ENCODE measurements at places on chromosomes 16 and 17.

- DNase-seq = no peak
These were observed 44.3 kb upstream of the CACNG5 start for GRCh38 chr17:66790501-66791061.

DNA sequence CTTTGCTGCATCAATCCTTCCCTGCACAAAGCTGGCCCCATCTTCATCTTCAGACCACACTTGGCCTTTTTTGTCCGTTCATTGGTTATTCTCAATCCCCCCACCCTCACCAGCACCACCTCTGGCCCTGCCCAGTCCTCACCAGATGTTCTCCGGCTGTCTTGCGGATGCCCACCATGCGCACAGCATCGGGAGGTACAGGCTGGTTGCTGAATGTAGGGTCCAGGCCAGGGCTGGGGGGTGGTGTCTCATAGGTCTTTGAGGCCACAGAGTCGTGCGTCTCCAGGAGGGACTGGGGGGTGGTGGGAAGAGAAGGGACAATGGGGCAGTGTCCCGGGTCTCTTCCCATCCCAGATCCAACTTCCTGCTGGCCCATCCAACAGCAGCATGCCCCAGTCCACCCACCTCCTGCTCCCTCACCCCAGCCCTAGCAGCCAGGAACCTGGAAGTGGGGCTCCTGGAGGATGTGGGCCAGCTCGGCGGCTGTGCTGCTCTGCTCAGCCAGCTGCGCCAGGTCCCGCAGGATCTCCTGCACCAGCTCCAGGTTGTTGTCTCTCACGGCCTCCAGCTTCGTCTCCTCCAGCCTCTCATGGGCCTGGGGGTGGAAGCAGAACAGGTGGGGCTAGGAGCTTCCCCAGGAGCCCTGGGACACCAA lies 24.4 kb downstream of the MPP2 start:
- no peak for DNase-seq

GRCh38 chr17:1096215-1096614 lies 83.6 kb downstream of the ABR start:
- no peak for DNase-seq

GRCh38 chr17:5870231-5870953 lies 199.8 kb upstream of the WSCD1 start:
- no peak for DNase-seq

DNA sequence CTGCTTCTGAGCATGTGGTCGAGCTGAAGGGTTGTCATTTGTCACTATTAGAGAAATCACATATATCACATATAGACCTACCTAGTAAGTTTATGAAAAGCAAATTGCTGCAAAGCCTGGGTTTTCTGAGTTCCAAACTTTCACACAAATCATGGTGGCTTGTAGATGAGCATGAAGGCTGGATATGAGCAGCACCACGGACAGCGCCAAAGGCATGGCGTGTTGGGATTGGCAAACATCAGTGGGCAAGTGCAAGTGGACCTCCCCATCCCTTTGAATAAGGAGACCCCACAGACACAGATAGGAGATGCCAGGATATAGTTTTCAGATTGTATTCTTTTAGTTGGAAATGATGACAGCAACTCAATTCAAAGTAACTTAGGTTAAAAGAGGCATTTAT lies 77.6 kb upstream of the CACNG3 start:
- DNase-seq = no peak

- DNase-seq = no peak
These were observed 154.4 kb upstream of the PIRT start for GRCh38 chr17:10992106-10992880.

GRCh38 chr17:38544839-38545209 lies 60.9 kb downstream of the SRCIN1 start:
- DNase-seq = no peak

GRCh38 chr17:9576521-9577372 lies at the start of gene CFAP52:
Gene CFAP52 (plus strand): TSS chr17:9576642. CDS start chr17:9576696, 54 bp downstream.
- no peak for DNase-seq

GRCh38 chr16:86255966-86256365 lies 254.4 kb upstream of the FOXF1 start:
- no peak for DNase-seq

DNA sequence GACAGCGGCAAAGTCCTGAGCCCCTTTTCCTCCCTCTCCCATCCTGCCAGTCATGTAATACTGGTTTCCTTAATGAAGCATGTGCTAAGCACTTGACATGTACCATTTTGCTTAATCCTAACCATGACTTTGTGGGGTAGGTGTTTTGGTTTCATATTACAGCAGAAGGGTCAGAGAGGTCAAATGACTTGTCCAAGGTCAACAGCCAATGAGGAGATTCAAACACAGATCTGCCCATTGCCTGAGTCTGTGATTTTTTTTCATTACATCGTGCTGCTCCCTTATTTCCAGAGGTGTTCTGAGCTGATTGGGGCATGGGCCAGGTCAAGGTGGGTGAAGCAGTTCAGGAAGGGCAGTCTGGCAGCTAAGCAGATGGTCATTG lies 17.6 kb upstream of the PHF12 start:
- no peak for DNase-seq

DNA sequence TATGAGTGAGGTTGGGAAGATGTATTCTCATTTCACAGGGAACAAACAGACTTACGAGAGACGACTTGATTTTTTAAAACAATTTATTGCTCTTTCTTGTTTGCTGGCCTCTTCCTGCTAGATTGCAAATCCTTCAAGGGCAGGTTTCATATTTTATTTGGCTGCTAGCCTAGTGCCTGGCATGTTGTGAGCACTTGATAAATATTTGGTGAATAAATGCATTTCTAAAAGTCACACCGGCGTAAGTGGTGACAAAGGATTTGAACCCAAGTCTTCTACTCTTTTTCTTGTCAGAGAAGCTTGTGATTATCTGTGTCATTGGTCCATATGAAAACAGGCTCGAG lies 1.4 kb downstream of the WWP2 start:
- DNase-seq = no peak

- no peak for DNase-seq
These were observed 3.0 kb downstream of the SOX15 start for GRCh38 chr17:7586673-7587419.

GRCh38 chr16:13858873-13859580 lies 60.9 kb upstream of the ERCC4 start:
- no peak for DNase-seq

GRCh38 chr17:1713878-1714426 lies 3.8 kb upstream of the TLCD2 start:
- no peak for DNase-seq

- DNase-seq = no peak
These were observed 49.0 kb downstream of the TRARG1 start for GRCh38 chr17:1328437-1328836.

DNA sequence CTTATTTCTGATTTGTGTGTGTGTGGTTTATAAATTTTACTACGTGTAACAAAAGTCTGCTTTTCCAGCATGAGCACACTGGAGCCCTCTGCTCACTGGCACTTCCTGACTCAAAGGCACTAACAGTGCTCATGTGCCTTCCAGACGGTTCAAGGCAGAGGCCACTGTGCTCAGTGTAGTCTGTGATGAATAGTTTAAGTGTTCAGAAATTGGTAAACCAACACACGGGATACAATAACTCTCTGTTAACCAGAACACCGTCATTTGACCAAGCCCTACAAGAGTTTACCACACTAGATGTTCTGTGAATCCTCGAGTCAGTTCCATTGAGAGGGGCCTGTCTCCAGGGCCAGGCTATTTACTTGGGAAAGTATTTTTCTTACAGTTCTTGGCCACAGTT lies 191.9 kb downstream of the MRTFB start:
- no peak for DNase-seq

- DNase-seq = no peak
These were observed 34.6 kb downstream of the ERN1 start for GRCh38 chr17:64095144-64095882.

GRCh38 chr17:27339836-27340550 lies 46.1 kb downstream of the WSB1 start:
- no peak for DNase-seq

DNA sequence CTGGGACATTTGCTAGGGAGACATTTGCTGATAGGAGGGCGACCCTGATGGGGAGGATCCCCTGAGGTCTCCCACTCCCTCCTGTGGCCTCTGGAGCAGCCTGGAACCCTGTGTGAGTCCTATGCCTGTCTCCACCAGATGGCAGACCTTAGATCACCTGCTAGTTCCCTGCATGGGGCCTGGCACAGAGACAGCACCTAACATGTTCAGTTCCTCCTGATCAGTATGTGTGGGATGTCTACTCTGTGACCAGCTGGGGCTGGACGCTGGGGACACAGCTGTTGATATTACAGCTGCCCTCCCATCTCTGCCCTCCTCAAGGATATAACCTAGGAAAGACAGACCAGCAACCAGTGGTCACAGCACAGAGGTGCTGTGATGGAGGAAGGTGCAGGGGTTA lies 1.1 kb upstream of the ADCY7 start:
- DNase-seq = no peak

- DNase-seq = no peak
These were observed 104.1 kb downstream of the BANP start for GRCh38 chr16:88055356-88055755.

DNA sequence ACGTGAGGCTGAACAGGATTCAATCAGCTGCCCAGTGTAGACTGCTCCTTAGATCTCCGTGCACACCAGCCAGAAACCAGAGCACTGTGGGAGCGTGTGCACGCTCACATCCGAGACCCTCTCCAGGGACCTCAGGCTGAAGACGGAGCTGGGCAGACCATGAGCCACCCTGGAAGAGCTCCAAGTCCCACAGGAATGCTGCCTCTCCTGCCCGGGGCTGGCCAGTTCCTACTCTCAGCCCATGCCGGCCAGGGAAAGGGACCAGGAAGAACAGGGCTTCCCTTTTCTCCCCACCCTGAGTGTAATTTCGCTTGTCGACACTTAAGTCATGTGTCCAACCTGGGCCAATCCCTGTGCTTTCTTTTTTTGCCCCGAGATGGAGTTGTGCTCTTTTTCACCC lies 6.9 kb downstream of the ALYREF start:
- DNase-seq = no peak

DNA sequence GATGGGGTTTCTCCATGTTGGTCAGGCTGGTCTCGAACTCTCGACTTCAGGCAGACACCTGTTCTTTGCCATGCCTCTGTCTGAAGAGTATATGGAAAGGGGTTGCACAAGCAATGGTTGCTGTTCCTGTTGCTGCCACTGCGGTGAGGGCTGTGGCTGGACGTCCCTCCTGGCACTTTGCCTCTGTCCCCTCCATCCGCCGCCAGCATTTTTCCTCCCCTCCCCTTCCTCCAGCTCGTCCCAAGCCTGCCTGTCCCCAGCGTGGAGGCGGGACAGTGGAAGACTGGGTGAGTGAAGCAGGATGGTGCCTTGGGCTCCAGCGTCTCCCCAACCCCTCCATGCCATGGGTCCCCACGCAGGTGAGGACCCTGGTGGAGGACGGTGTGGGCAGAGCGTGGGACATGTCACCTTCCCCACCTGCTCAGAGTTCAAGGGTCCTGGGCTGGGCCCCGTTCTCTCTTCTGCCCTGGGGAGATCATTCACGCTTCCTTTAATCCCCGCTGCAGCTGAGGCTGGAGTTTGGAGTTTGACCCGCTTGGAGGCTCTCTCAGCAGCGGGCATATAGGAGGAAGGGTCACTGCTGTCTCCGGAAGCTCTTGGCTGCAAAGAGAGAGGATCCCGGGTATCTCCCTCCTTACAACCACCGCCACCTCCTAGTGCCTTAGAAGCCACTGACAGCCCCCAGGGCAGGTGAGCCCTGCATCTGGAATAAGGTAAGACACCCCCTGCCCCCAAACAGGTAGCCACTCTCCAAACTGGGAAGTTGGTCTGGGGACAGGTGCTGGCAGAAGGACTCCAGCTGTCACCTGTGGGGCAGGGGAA lies at the start of gene SLC5A11:
Gene SLC5A11, plus strand, starts transcription at position 238 of the 822 bp plus-strand sequence. CDS start 12,681 bp downstream, outside the sequence.
- DNase-seq = no peak

DNA sequence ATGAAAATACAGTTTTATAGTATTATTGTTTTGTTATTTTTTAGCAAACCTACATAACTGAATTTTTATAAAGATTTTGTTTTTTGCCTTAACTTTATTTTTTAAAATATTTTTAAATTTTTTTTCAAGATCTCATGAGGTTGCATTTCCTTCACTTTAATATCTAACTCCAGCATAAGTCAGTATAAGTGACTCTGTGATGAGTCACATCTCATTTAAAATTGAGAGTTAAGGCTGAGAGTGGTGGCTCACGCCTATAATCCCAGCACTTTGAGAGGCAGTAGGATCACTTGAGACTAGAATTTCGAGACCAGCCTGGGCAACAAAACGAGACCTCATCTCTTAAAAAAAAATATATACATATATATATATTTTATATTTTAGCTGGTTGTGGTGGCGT lies 44.0 kb downstream of the NLK start:
- no peak for DNase-seq

GRCh38 chr16:66318505-66318904 lies 48.0 kb upstream of the CDH5 start:
- no peak for DNase-seq

GRCh38 chr16:86994651-86995171 lies 322.5 kb downstream of the C16orf95 start:
- DNase-seq = no peak

DNA sequence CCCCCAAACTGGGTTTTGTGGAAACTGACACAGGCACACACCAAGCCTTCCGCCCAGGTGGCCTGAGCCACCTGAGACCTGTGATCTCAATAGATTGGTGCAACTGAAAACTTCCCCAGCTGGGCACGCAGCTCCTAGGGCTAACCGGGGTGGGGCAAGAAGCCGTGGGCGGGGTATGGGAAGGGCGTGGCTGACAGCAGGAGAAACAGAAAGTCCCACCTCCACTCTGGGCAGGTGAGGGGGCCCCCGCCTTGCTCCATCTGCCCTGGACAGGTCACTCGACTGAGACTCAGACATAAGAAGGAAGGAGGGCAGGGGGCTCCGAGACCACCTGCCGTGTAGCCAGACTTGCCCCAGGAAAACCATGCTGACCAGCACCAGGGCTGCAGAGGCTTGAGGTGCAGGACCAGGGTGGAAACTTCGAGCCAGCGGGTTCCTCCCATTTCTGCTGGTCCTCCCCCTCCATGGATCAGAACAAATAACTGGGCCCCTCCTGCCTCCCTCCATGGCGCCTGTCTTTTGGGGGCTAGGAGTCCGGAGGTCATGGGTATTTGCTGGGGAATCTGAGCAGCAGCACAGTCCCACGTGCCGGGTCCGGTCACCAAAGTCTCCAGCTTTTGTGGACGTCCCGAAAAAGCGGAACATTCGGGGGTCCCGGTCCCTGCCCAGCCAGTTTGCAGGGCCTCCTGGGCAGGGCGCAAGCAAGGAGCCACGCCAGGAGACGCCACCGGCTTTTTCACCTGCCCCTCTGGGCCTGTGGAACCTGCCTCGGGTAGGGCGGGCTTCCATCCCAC lies 1.3 kb downstream of the TIMP2 start:
- DNase-seq = no peak

DNA sequence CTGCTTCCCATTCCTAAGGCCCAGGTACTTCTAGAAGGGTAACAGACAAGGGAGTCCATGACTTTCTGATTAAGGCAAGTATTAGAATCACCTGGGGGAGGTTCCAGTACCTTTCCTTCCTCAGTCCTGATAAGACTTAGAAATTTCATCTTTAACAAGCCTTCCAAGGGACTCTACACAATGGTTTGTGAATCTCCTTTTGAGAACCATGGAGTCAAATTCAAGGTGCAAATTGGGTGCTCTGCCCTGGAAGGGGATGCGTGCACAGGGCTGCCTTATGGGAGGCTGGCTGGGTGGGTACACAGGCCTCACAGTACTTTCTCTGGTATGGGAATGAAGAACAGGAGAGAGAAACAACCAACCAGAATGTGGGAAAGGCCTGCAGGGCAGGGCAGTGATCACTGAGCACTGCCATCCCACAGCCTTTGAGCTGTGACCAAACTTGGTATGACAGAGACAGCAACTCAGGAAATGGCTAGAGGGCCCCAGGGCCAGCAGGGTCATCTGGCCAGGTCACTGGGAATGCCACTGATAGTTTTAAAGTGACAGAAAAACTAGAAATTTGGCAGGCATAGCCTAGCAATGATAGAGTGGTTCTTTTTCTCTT lies 3.6 kb upstream of the TMIGD1 start:
- no peak for DNase-seq

GRCh38 chr16:70681382-70682238 lies 4.2 kb downstream of the MTSS2 start:
- no peak for DNase-seq

All from NCI-H2107 (cell line).